ENCODE measurements at places on chromosomes 3 and 15.

DNA sequence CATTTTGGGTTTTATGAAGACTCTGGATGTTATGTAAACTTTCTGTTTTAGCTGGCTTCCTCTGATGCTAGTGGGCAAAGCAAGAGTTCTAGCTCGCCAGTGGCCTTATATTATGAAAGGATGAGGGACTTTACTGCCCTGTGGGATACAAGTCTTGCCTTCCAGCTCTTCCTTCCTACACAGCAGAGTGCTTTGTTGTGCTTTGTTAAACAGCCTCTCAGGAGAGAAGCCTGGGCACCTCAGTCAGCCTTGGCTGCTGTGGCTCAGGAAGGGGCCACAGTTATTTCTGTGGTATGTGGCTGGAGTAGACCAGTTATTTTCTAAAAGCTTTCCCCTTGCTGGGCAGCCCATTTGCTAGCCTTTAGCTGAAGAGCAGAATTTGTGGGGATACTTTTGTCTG lies 69.5 kb upstream of the SUCLG2 start:
- no peak for DNase-seq

DNA sequence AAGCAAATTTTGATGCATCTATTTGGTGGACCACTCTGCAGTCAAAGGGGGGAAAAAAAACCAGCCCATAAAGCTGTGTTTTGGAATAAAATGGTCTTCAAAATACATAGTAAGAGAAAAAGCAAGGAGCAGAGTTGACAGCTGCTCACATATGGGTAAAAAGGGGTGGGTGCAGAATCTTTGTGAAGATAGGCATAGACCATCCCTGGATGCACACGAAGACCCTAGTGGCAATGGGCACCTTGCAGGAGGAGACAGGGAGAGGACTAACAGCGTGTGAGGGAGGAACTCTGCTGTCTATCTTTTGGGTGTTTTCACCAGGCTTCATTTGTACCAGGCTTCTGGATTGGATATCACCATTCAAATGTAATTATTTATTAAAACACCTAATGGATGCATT lies 43.9 kb downstream of the CTNNB1 start:
- no peak for DNase-seq

- DNase-seq: no peak
Measured at GRCh38 chr3:122824465-122825381, 29.9 kb downstream of the SLC49A4 start.

DNA sequence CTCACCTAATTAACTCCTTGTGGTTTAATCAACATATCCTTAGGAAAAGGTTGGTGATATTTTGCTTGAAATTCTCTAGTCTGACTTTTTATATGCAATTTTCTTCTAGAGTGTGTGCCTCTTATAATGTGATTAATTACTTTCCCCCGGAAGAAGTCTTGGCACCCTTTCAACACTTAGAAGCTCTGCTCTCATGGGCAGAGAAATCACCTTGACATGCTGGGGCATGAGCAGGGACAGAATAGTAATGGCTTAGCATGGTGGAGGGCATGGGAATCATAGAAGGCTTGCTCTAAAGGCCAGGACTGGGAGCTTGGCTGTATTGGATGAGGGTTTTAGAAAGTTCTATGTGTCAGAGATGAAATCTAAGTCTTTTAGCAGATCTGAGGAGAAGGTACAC lies 293.5 kb downstream of the AGBL1 start:
- DNase-seq: no peak
